CD4-positive, alpha-beta T cell (primary cell): ENCODE measurements at places on chromosomes 7 and 10.

DNA sequence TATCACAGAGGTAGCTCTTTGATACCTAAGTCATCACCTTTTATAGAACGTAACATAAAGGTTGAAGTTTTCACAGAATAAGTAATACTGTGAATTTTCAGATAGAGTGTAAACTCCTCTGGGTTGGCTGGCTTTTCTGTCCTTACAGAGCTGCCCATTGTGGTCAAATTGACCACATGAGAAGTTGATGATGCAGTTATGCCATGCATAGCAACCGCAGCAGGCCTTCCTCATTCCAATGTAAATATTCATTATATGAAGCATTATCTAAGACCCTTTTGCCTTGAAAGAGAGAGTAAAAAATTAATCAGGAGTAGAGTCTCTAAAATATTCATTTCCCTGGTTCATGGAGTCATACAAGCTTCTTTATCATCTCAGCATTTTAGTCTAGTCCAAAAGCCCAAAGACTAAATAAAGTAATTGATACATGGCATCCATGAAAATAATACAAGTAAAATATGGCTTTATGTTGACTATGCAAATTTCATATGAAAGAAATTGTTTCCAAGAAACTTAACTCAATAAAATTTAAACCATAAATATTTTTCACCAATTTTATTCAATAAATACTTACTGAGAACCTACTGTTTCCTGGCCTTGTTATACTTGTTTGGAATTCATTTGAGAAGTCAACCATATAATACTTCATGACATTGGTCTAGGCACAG is 516.4 kb downstream of the PCDH15 start:
- DNase-seq: no peak

GRCh38 chr10:72254813-72255568 is 18.7 kb upstream of the DDIT4 start:
- DNase-seq: peak; percentile 67

DNA sequence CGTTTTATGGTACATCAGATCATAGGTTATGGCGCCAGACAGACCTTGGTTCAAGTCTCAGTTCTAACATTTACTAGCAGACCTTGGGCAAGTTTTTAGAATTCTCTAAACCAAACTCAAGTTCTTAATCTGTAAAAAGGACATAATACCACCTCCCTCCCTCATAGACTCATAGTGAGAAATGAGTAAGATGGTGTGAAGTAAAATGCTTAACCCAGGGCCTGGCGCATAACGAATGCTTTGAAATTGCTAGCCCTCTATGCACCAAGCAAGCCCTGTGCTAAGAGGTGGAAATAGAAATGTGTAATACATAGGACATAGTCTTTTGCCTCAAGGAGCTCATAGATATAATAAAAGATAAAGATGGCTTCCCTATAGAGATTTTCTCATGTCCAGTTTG is 17.7 kb upstream of the SLC35B4 start:
- DNase-seq: no peak

DNA sequence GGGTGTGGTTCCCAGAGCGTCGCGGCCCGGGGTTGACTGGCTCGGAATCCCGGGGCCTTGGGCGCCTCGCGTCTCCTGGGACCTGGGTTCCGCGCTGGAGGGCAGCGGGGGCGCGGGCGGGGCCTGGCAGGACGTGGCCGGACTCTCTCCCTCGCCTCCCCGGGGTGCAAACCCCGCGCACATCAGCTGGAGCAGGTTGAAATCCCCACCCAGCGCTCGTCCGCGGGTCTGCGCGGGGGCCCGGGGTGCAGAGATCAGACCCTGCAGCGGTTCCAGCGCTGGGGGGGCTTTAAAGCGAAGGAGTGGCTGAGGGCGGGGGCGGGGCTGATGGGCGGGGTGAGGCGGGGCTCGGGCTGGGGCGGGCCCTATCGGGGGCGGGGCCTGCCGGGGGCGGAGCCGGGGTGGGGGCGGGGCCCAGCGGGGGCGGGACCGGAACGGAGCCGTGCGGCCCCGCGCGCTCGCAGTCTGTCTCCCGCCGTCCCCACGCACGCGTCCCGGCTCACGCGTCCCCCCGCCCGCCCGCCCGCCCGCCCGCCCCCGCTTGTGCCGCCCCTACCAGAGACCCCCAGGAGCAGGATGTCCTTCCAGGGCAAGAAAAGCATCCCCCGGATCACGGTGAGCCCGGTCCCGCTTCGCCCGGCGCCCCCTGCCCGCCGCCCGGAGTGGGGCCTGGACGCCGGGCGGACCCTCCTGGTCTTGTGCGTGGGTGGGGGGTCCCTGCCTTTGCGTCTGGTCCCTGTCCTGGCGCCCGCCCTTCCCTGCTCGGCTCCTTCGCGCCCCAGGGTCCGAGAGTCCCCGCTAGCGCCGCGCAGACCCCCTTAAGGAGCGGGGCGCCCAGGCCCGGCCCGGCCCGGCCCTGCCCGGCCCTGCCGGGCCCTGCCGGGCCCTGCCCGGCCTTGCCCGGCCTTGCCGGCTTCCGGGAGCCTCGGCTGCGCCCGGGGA is at the start of gene DPYSL4:
DPYSL4 (plus strand) TSS at position 461 of the 942 bp plus-strand sequence; CDS start at position 577, 116 bp downstream.
- DNase-seq: peak; percentile 25

- no peak for DNase-seq
These were observed 285.7 kb downstream of the GLRX3 start for GRCh38 chr10:130421909-130422308.

DNA sequence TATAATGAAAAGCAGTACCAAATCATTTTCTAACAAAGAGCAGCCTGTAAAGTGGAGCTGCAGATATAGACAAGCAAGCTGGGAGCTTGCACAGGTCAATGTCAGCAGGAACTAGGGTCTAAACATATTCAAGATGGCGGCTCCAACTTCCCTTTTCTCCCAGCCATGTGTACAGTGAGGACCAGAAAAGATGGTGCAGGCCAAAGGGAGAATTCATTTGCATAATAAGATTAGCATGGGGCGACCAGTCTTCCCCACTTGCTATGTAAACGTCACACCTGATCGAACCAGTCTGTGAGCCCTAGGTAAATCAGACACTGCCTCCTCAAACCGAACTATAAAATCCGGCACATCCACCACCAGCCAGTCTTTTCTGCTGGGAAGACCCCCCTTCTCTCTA is 4.4 kb upstream of the RAPGEF5 start:
- DNase-seq: no peak

DNA sequence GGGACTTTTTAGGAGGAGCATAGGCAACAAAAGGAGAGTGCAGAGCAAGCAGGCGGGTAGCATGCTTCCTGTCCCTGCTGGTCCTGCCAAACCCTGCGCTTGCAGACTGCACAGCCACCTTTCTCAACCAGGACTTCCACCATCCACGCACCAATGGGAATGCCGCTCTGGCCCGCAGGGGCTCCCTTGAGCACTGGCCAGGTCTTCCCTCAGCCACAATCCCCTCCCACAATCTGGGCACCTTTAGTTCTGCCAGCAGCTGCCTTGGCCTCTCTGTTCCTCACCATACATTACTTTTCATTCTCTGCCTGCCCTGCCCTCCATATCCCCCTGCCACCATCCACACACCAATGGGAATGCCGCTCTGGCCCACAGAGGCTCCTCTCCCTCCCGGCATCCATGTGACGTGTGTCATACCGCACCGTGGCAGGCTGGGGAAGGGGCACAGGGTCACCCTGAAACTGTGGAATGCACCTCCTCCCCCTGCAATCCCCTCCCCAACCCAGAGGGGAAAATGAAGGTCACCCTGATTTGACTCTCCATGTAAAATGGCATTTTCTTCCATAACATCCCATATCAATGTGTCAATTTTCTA is 97.3 kb upstream of the MACROH2A2 start:
- DNase-seq: no peak

GRCh38 chr10:4357911-4358310 is 468.1 kb upstream of the AKR1E2 start:
- no peak for DNase-seq

DNA sequence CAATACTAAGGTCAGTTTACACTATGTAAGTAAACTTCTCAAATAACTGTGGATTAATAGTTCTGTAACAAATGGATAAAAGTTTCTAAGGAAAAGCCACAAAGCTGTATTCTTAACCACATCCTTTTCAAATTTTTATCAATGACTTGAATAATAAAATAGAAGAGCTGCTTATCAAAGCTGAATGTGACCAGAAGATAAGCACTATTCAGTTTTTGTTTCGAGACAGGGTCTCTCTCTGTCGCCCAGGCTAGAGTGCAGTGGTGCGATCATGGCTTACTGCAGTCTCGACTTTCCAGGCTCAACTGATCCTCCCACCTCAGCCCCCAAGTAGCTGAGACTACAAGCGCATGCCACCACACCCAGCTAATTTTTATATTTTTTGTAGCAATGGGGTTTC is 17.0 kb downstream of the UPF2 start:
- no peak for DNase-seq

DNA sequence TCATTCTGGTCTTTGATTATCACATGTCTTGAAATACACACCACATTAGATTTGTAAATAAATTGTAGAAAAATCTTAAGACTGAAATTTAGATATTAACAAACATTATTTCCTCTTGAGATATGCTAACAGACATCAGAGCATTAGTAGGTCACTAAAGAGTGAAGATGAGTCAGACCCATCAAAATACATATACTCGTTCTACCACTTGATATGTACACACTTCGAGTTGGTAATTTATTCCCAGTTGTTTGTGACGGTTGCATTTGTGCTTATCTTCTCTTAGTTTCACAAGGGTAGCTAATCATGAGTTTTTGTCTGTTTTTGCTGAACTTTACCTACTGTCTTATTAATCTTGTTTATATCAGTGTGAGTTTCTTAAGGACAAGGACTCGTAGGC is 383.4 kb downstream of the AUTS2 start:
- no peak for DNase-seq

DNA sequence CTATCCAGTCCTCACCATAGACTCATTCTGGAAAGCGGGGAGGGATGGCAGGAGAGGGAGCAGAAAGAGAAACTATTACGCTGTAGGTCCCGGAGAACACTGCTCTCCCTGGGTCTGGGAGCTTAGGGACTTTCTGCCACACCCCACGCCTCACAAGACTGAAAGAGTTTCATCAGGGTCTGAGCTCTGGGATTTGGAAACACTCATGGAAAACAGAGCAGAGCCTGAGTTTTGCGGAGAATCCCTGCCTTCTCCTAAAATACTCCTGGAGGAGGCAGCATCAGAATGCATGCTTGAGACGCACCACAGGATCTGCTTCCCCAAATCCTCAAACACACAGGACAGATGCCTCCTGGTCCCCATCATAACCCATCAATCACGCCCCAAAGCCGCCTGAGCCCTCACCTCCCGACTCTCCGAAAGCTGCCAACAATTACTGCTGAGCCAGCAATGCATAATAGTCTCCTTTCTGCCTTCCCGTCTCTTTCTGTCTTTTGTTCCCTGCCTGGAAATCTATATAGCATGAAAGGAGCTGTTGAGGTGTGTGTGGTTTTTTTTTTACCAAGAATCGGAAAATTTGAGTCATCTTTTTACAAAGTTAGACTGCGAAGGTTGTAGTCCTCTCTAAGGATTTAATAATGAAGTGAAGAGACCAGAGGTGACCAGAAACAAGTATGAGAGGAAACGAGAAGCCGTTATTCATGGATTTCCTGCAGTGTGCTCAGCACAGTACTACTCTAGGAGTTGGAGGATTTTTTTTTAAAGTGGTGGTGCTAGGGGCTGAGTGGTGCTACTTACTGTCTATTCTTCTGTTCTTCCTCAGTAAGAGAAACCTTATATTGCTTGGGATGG is 37.7 kb downstream of the ASB13 start:
- no peak for DNase-seq

DNA sequence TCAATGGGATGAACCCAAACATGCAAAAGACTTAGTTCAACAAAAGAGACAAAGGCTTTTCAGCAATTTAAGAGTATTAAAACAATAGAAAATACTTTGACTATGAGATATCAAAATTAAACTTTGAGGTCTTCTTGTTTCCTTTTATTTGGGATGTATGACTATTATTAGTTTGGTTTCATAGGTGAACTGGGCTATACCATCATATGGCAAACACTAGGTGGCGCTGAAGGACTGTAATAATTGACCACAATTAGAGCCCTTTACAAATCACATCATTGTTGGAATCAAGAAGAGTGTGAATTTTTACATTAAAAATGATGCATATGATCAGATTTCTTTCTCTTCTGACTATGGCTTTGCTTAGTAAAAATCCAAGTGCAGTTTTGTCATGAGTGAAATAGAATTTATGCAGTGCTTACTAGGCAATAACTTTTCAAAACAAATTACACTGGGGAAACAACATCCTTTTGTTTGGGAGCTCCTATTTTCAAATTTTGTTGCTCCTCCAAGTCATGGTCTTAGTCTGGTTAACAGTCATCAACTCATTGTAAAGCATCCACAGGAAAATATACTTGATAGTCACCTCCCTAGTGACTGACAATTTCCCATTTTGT is 14.7 kb upstream of the NXPH1 start:
- peak; percentile 30 for DNase-seq

- no peak for DNase-seq
These were observed 7.7 kb downstream of the FGF8 start for GRCh38 chr10:101767966-101768790.
